Activated CD4-positive, alpha-beta T cell treated with anti-CD3 and anti-CD28 coated beads, Interleukin-2, amount 10 ng/mL, durations not matched to agents 7 days and 5 days (primary cell): ENCODE measurements at places on chromosomes 11 and 22. TPM values are rescaled to one million over a fixed set of nuclear protein-coding genes. Genes with fewer than 3 reads are reported as not detected.

The PGA3 gene
- not detected for total RNA-seq

DNA sequence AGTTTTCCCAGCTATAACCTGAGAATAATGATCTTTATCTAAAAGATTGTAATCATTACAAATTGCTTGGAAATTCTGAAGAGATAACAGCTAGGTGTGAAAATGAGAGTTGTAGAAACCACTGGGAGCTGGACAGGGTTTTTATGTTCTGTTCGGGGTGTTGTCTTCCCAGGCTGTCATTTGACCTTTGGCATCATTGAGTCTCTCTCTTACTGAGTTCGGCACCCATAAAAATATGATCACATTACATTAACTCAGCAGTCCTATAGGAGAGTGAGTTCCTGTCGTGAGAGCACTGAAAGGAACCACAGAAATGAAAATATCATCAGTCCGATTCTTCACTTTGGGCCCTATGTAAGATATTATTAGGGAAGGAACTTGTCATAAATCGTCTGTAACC is 29.3 kb downstream of the KIRREL3 start:
- H3K36me3 ChIP-seq, result no peaks in the 10 kb centered on the region
- no peak overlapping the region for H3K4me3 ChIP-seq
- H3K27me3 ChIP-seq, result peaks cover 17% of the 10 kb centered on the region
- DNase-seq, result no peak

GRCh38 chr22:35046744-35047462 is 19.1 kb upstream of the ISX start:
- DNase-seq, result no peak
- H3K4me1 ChIP-seq, result no peaks in the 10 kb centered on the region

DNA sequence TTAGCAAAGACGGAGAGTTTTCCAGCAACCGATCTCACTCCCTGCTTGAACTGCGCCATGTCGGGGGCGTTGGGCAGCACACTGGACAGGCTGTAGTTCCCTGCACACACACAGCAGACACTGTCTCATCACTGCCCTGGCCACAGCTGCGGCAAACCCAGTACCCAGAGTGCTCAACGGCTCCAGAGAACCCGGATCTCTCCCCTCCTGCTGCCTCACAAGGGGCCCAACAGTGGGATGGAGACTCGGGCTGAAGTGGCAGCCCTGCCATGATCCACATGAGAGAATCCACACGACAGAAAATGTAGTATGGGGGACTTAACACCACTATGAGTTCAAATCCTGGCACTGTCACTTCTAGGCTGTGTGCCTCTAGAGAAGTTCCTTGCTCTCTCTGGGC is 58.0 kb downstream of the ARFGAP3 start:
- H3K4me3 ChIP-seq, result no peak overlapping the region
- no peaks in the 10 kb centered on the region for H3K27me3 ChIP-seq
- no peak for DNase-seq
- peaks cover 8% of the 10 kb centered on the region for H3K36me3 ChIP-seq
- H3K4me1 ChIP-seq, result peaks cover 6% of the 10 kb centered on the region

GRCh38 chr11:45543808-45544422 is 121.5 kb downstream of the CHST1 start:
- no peaks in the 10 kb centered on the region for H3K4me1 ChIP-seq
- no peaks in the 10 kb centered on the region for H3K27me3 ChIP-seq
- DNase-seq, result peak; percentile 8
- H3K4me3 ChIP-seq, result no peak overlapping the region
- no peaks in the 10 kb centered on the region for H3K36me3 ChIP-seq
- no peak overlapping the region for H3K27ac ChIP-seq
